ENCODE measurements at places on chromosomes 7 and 10.

GRCh38 chr7:30688718-30689221, 6.5 kb upstream of the CRHR2 start:
- DNase-seq = no peak

- DNase-seq = no peak
Observed at GRCh38 chr10:96935810-96936209, 103.7 kb downstream of the LCOR start.

GRCh38 chr10:25026463-25026862, 10.1 kb downstream of the THNSL1 start:
- DNase-seq = no peak

DNA sequence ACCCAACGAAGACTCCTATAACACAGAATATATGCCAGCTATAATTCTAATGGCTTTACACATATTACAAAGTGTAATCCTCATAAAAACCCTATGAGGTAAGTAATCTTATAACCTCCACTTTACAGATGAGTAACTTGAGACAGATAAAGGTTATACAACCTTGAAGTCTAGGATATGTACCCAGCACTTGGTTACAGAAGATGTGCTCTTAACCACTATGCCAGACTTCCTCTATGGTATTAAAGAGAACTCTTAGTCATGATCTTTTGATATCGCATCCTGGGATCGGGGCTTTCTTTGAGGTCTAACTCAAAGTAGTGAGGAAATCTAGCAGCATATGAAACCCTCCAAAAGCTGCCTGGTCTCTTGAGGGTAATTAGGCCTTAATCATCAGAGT, 319.2 kb upstream of the LRRN3 start:
- no peak for DNase-seq

- no peak for DNase-seq
Observed at GRCh38 chr10:19922236-19922963, 106.2 kb downstream of the PLXDC2 start.

DNA sequence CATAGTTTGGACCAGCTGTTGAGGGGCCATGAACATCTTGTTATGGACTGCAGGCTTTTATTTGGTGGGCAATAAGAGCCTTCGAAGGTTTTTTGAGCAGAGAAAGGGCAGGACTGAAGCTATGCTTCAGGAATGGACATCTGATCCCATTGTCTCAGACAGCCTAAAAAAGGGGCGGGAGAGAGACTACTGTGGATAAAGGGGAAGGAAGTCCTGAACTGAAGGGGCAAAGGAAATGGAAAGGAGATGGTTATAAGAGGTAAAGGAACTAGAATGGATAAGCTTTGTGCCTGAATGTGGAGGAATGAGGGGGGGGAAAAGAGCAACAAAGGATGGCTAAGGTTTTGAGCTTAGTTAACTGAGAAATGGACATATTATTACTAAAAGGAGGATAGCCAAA, 172.5 kb downstream of the SKAP2 start:
- no peak for DNase-seq

DNA sequence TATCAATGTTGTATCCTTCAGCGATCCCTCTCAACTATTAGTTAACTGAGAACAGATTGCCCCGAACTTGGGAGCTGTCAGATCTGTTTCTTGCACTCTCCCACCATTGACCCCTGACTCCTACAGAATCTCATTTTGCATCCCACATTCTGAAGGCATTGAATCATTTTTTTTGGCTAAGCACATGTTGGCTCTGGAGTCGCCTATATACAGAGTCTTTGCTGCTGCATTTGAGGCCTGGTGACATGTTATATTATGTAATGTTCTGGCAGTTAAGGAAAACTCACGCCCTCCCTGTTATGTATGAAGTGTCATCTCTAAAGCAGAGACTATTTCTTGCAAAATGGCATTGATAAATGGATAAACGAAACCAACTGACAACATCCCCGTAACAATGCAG, 159.2 kb upstream of the ITGB1 start:
- DNase-seq = no peak

All from T-helper 1 cell (primary cell).